ENCODE measurements at places on chromosomes 13 and 19.

GRCh38 chr19:18428787-18429674, 8.9 kb downstream of the ISYNA1 start:
- peak; percentile 91 for DNase-seq

DNA sequence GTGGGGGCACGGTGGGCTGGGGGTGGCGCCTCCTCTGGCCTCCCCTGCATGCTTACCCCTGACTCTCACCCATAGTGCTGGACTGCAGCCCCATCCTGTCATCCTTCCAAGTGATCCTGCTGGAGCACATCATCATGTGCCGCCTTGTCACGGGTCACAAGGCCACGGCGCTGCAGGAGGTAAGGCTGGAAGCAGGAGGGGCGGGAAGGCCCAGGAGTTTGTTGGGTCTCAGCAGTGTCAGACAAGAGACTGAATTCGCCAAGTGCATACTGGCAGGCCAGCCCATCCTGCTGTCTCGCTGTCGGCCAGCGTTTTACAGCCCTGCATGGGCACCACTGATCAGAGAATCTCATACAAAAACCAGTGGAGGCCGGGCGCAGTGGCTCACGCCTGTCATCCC, 23.1 kb downstream of the MAU2 start:
- DNase-seq, result no peak

DNA sequence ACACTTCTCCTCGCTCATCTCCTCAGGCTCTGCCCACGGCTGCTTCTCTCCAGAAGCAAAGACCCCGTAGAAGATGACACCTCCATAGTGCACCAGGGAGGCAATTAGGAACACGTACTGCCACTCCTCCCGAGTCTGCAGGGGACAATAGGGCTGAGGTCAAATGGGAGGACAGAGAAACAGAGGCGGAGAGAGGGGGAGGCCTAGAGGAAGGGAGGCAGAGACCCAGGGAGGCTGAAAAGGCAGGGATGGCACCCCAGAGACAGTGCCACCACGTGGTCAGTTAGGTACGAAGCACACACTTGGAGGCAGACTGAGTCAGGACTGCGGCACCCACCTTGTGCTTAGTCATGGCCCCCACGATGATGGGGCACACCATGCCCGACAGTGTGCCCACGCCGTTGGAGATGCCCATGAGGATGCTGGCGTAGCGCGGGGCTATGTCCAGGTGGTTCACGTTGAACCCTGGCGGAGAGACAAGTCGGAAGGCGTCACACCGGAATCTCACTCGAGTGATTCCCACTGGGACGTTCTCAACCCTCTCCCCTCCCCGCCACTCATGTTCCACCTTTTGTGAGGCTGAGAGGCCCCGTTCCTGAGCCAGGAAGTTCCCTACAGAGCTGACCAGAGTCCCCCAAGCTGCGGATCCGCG, 5.6 kb downstream of the GFY start:
- no peak for DNase-seq

- DNase-seq, result no peak
Measured at GRCh38 chr13:99608345-99608744, 107.1 kb downstream of the TM9SF2 start.

GRCh38 chr13:27024074-27024461, 147.5 kb downstream of the USP12 start:
- DNase-seq, result no peak

GRCh38 chr19:12838886-12839756, 806 bp downstream of the MAST1 start:
- no peak for DNase-seq

GRCh38 chr13:42968906-42969305, 23.1 kb downstream of the EPSTI1 start:
- DNase-seq, result no peak

Measured in fibroblast of skin of right biceps (primary cell).